Muscle of back (tissue), 13 donors: ENCODE measurements at places on chromosomes 4 and X. TPM values are rescaled to one million over a fixed set of nuclear protein-coding genes. Genes with fewer than 3 reads are reported as not detected.

DNA sequence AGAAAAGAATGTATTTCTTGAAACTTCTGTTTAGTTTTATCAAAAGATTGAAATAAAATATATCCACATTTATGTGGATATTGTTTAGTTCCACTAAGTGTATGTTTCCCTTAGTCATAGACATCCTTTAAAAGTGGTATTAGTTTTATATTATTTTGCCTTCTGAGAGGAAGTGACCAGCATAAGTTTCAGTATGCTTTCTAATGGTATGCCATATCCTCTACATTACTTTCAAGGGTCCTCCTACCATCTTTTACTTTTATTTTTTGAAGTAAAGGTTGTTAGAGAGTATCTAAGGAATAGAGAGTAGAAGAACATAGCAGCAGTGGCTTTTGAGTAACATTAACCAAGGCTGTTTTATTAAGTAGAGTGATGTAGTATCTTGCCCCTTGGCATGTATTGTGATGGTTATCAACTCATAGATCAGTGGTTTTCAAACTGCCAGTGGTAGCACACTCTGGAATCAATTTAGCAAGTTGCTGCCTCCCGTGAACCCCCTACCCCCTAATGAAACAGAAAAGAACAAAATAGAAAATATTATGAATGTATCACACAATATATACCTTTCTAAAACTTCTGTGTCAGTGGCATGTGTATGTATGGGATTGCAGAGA lies 44.8 kb downstream of the RBPJ start:
- no peak for DNase-seq

GRCh38 chr4:153452658-153453378 lies 13.3 kb upstream of the TMEM131L start:
- DNase-seq: no peak

DNA sequence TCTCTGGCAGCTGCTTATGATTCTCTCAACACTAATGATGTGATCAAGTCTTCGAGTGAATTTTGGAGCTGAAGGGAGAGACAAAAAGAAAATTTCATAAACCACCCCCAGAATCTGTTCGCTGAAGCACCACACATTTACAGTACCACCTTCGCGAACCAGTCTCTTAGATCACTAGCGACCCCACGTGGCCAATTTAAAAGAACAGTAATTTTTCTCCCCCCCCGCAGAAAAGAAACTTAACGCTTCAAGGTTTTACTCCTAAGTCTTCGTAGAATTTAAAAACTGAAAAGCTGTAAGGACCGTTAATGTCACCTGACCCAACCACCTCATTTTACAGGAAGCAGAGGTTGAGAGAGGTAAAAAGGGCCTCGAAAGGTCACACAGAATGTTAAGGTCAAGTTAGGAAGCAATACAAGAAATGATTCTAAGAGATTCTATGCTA lies 187.5 kb downstream of the QDPR start:
- peak; percentile 76 for DNase-seq

DNA sequence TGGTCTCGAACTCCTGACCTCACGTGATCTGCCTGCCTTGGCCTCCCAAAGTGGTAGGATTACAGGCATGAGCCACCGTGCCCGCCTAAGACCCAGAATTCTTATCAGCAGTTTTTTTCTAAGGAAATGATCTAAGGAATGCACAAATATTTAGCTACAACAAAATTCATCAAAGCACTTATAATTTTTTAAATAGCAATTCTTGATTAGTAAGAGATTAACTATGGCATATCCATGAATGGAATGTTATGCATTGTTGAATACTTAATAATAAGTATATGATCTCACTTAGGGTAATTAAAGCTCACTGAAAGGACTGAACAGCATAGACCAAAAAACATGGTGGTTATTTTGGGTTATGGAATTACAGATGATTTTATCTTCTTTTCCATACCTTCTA lies 18.4 kb downstream of the CENPU start:
- DNase-seq: no peak

- DNase-seq: no peak
These were observed 570.7 kb downstream of the PCDH7 start for GRCh38 chr4:31290836-31291235.

The NPY1R gene
- polyA plus RNA-seq: 7.6 TPM

The NUP54 gene
- 40.4 TPM for polyA plus RNA-seq
